Panc1 (cell line): ENCODE measurements at places on chromosomes 3 and 15.
A peak's percentile ranks its signal among the peaks of the same experiment; 100 is the strongest.

GRCh38 chr3:72664184-72664975, 183.9 kb downstream of the SHQ1 start:
- DNase-seq, result no peak

DNA sequence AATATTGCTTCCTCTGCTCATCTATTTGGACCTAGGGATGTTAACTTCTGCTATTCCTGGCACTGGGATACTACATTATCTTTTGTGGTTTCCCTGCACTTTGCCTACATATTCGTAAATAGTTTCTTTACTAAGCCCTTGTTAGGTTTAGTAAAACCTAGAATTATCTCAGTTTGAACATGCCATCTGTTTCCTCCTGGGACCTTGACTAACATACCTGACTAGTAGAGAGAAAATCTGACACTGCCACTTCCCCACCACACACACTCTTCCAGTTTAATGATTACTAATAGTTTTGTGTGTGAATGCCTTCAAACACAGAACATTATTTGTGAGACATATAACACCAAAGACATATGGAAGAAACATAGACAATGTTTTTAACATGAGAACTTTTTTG, 28.2 kb upstream of the SOX2 start:
- no peak for DNase-seq

- no peak for DNase-seq
These were observed 326.8 kb upstream of the FRG2C start for GRCh38 chr3:75337226-75337900.

DNA sequence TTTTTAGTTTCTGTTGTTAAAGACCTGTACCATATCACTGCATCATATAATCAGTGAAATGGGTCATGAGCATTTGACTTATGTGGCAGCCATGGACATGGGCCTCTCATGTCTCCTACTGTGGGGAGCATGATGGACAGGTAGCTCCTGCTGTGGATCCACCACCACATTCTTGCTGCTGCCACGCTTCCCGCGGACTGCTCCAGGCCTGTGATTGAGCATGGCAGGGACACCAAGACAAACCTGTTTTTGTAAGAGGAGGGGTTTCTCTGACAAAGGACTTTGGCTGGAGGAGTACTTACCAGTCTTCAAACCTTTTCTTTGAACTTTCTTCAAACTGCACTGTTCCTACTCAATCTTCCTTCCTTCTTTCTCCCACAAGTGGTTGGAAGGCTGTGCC, 17.9 kb upstream of the P2RY14 start:
- no peak for DNase-seq

DNA sequence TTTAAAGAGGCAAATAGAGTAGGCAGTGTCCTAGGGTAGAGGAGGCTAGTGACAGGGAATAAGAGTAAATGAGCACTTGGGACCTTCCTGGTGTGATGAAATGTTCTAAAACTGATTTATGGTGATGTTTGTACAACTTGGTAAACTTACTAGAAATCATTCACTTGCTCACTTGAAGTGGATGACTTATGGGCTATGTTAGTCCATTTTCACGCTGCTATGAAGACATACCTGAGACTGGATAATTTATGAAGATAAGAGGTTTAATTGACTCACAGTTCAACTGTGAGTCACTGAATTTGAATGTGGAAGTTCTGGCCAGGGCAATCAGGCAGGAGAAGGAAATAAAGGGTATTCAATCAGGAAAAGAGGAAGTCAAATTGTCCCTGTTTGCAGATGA, 31.7 kb upstream of the DHX36 start:
- DNase-seq, result no peak

- DNase-seq, result no peak
These were observed 35.8 kb downstream of the HCN4 start for GRCh38 chr15:73333001-73333400.

GRCh38 chr3:37458162-37459120, 284.1 kb upstream of the LRRFIP2 start:
- DNase-seq, result no peak

- no peak for DNase-seq
These were observed 63.9 kb downstream of the CGNL1 start for GRCh38 chr15:57440167-57440566.

- DNase-seq, result no peak
These were observed 108.2 kb downstream of the TBC1D5 start for GRCh38 chr3:17634201-17634600.

GRCh38 chr15:89150762-89151664, 62.8 kb downstream of the ABHD2 start:
- DNase-seq, result no peak

DNA sequence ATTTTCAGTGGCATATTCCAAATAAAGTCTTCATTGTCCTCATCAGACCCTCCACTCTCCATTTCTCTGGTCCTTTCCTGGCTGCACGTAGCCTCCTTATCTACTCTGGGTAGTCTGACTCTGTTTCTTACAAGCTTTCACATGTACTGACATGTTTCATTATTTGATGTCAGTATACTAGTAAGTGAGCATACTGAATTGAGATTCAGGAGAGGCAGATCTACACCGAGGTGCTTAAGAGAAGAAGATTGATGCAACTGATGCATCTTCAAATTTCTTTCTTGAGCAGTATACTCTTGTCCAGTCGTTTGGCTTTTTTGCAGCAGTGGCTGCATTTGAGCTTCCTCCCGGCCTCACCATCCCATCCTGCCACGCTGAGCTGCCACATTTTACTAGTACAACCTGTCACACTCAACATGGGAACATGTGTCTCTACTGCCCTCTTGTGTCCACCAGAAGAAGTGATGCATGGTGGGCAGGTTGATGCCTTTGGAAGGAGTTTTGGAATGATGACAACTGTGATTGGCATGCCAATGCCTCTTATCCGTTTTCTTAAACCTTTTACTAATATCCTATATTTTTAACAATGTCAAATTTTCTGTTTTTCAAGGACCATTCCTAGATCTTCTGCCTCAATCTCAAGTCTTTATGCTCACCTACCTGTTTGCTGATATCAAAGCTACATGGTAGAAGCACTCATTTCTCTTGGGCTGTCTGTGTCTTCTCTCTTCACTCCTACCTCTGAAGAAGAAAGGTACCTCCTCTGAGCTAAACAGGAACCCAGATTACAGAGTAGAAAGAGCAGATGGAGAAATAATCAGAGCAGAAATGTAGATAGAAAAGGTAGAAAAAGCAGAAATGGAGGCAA, 38.7 kb downstream of the GUCA1C start:
- DNase-seq, result peak; percentile 55

DNA sequence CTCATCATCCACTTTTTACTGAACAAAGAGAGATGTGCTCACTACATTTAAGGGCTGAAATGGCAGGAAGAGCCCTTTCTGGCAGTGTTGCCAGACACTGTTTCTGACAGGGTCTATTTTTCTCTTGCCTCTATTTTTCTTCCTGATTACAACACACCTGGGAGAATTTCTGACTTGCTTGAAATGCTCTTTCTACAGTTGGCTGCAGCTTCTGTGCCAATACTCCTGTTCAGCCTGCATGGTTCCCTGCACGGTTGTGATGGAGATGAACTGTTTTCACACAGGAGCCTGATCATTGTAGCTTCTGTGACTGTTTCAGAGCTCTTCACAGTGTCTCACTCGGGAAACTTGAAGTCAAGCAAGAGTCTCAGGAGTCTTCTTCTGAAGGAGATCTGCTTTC, 83.0 kb upstream of the DLG1 start:
- DNase-seq, result no peak

DNA sequence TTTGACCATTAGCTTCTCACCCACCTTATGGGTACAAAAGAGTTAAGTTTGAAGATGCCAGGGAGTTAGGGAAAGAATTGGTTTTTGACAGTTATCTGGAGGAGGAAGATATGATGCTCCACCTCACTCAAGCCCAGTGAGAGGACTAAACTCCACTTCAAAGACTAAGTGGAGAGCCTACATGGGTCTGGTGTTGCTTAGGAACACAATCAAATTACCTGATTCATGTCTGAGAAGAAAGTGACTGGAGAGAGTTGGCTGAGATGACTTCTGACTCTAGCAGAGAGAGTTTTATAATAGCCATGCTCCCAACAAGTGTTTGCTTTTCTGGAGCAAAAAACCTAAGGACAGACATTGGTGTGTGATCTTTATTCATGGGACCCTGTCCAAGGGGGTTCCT, 43.3 kb downstream of the SUCNR1 start:
- DNase-seq, result no peak

DNA sequence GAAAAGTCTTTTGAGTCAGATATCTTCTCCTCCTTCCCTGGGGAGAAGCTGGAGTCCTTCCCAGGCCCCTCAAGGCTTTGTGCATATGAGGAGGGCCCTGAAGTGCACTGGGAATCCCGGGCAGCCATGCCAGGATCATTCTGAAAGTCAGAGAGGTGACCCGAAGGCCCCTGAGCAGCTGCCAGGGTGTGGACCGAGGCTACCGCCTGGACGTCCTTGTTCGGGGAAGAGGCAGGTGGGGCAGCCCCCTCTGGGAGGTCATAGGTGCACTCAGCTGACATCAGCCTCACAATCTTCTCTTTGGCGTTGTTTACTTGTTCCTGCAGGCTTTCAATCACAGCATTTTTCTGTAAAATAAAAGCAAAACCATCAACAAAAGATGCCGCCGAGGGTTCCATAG, 73.8 kb upstream of the GSK3B start:
- no peak for DNase-seq

DNA sequence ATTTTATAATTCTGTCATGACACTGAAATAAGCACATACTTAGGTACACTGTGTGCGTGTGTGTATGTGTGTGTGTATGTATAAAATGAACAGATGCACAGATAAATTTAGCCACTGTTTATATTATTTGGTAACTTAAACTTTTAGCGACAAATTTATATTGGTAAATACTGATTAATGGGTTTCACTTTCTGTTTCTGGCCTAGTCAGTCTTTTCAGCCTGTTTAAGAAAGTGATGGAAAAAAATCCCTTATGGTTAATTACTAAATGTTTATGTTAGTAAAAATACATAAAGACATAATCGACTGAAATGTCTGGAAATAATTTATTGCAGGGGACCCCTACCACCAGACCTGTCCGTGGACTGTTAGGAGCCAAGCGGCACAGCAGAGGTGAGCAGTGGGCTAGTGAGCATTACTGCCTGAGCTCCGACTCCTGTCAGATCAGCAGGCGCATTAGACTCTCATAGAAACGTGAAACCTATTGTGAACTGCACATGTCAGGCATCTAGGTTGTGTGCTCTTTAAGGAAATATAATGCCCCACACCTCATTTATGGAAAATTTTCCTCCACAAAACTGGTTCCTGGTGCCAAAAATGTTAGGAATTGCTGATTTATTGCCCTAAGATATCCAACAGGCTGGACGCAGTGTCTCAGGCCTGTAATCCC, 717.4 kb downstream of the SI start:
- peak; percentile 10 for DNase-seq

GRCh38 chr3:118531816-118532215, 502.8 kb downstream of the IGSF11 start:
- no peak for DNase-seq

DNA sequence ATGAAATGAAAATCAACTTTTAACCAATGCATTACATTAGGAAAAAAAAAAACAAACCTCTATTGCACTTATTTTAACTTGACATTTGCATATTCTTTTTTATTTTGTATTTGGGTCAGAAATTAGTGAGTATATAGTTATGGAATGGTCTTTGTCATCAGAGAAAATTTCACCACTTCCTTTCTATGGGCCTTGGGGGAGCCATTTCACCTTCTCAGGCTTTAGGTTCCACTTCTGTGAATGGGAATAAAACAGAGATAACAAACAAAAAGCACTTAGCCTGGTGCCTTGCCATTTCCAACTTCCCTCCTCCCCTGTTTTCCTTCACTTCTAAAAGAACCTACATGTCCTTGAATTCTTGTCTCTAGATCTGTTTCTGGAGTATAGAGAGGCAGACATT, 168.0 kb upstream of the STT3B start:
- DNase-seq, result no peak

GRCh38 chr3:188720636-188721035, 451.1 kb upstream of the TPRG1 start:
- no peak for DNase-seq

DNA sequence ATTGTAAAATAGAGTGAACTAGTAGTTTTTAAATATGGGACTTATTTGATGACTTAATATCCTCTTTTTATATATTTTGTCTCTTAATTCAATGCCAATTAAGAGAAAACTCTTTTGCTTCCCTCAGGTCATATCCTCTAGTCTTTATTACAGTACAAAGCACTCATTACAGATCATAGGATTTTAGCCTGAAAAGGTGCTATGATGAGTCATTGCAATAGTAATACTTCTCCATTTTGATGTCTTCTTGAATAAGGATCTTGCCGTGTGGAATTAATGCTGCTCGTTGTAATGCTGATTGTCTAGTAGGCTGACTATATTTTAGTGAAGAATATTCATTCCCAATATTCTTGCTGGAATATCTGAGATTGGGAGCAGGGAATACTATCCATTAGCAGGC, 612.2 kb upstream of the GOLIM4 start:
- DNase-seq, result no peak

DNA sequence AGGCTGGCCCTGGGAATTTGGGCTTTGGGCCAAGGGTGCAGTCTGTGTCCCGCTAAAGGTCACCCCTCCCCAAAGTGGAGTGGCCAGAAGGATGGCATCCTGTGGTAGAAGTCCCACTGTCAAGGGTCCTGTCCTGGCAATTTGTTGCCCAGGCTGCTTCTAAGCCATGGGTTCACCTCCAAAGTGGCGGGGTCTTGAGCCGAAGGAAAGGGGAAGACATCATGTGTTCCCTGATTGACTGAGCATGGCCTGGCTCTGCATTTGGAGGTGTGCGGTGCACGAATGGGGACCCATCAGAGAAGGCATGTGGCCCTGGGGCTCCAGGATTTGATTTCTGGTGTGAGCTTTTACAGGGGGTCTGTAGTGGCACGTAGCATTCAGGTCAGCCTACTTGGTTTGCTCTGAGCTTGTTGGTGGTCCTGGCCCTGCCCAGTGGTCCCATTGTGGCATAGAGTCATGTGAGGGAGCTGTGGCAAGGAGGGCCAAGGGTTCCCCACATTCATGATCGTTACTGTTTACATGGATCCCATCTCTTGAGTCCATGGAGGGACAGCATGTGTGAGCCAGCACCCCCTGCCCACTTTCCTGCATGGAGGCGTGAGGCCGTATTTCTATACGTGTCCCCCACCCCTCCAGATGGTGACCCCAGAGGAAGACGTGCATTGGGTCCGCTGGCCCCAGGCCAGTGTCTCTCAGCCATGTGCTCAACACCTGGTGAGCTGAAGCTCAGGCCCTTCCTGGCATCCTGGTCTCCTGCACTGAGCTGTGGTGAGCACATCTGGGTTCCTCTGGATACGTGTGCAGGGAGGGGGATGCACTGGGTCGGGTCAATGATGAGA, 225.1 kb downstream of the SNRPN start:
- no peak for DNase-seq

DNA sequence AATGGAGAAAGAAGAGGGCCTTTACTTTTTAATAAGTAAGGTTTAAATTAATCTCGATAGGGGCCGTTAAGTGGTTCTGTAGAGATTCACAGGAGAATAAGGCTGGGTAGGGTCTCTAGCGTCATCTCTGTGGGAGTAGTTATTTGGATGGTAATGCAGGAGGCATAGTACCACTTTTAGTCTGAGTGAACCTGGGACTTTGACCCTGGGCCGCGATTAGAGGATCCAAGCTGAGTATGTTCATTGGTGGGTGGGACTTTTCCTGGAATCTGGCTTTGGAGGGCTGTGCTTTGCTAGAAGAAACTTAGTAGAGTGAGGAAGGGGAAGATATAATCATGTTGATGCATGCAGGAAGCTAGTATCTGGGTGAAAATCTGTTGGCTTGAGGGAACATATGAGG, 4.0 kb downstream of the LPP start:
- DNase-seq, result no peak
